ENCODE measurements at places on chromosomes 3 and 15. TPM values are rescaled to one million over a fixed set of nuclear protein-coding genes. Genes with fewer than 3 reads are reported as not detected.

GRCh38 chr3:13233487-13234485, 160.6 kb upstream of the IQSEC1 start:
- DNase-seq, result no peak

GRCh38 chr3:58071480-58071971, 63.3 kb downstream of the FLNB start:
- DNase-seq, result no peak

GRCh38 chr15:89845305-89845893, 30.7 kb upstream of the ANPEP start:
- DNase-seq, result no peak

- no peak for DNase-seq
Observed at GRCh38 chr3:168123201-168124176, 27.8 kb upstream of the GOLIM4 start.

- DNase-seq, result no peak
Observed at GRCh38 chr15:78212546-78213424, 21.6 kb downstream of the ACSBG1 start.

DNA sequence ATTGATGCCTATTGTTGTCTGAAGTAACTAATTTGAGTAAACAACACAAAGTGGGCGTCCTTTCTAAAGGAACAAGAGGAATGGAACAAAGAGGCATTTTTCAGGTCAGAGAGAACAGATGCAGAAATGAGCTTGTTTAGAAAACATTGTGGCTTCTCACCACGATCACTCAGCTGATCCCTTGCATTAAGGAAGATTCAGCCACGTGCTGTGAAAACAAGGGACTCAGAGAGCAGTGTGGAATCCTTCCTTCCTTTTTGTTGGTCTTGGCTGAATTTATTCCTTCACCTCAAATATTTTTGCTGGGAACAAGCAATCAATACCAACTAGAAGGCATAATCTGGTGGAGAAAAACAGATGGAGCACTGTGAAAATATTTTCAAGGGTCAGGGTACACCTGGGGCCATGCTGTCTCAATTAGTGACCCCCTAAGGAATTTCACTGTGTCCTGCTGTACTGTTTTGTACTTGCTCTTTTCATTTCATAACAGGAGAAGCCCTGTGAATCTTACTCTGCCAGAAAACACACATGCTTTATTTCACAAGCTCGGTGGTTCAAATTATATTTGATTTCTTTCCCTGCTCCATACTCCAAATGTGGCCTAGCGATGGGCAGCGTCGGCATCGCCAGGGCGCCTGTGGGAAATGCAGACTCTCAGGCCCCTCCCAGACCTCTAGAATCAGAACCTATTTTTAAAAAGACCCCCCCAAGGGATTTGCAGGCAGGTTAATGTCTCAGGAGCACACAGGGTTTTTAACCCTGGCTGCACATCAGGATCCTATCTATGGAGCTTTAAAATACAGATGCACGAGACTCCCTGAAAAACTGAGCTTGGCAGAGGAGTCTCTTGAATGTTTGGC, 11.6 kb upstream of the SLC6A20 start:
- no peak for DNase-seq

DNA sequence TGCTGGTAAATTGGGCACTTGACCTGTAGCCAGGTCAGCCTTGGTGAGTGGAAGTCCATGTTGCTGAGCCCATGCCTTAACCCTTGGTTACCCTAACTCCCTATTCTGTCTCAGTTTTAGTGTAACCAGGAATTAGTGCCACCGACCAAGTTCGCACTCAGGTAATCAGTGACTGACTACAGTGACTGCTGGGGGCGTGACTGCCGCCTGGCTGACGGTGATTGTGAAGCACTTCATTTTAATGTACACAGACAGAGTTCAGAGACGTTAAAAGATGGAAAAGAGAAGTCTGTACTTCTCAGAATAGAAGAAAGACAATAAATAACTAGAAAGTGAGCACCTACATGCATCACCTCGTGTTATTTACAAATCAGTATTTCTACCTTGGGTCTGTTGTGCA, 17.3 kb downstream of the CFAP161 start:
- DNase-seq, result no peak

- peak; percentile 26 for DNase-seq
Observed at GRCh38 chr15:64985366-64986033, 4.2 kb downstream of the SPG21 start.

- no peak for DNase-seq
Observed at GRCh38 chr3:124829819-124830554, 57.2 kb downstream of the ITGB5 start.

DNA sequence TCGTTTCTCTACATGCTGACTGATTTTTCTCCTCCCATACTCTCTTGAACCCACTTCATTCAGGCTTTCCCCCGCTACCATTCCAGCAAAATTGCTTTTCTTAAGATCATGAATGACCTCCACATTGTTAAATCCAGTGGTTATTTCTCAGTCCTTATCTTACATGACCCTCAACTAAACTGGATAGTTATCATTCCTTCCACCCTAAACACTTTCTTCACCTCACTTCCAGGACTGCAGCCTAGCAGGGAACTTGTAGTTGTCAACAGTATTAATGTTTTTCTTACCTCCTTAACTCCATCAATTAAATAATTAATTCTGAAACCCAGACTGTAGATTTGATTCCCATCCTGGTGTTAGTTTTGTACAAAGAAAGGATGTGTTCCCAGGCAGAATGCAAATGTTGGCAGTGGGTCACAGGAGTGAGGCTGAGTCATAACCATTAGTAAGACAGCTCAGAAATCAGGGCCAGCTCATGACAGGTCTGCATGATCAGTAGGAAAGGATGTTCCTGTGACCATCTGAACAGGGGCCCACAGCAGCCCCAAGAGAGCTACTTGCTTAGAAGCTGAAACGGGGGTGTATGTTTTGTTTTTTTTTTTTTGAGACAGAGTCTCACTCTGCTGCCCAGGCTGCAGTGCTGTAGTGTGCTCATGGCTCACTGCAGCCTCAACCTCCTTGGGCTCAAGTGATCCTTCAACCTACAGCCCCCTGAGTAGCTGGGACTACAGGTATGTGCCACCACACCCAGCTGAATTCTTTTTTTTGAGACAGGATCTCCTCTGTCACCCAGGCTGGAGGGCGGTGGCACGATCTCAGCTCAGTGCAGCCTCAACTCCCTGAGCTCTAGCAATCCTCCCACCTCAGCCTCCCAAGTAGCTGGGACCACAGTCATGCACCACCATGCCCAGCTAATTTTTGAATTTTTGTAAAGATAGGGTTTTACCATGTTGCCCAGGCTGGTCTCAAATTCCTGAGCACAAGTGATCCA, 9.1 kb downstream of the BCL2L10 start:
- DNase-seq, result no peak

GRCh38 chr15:91075739-91076138, 24.3 kb upstream of the SV2B start:
- DNase-seq, result no peak

DNA sequence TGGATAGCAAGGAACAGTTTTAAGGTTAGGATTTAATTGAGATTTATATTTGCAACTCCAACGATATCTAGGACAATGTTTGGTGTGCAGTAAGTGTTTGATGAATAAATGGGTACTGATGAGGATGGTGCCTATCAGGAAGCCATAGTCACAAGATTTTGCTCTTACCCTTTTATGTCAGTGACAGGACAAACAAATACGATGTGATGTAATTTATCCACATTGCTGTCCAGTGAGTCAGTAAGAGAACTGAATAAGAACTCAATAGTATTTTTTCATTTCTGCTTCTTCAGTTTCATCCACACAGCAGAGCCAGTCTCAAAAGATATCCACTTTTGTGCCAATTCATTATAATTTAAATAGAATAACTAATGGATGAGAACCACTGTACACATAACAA, 18.5 kb downstream of the C3orf85 start:
- DNase-seq, result no peak

DNA sequence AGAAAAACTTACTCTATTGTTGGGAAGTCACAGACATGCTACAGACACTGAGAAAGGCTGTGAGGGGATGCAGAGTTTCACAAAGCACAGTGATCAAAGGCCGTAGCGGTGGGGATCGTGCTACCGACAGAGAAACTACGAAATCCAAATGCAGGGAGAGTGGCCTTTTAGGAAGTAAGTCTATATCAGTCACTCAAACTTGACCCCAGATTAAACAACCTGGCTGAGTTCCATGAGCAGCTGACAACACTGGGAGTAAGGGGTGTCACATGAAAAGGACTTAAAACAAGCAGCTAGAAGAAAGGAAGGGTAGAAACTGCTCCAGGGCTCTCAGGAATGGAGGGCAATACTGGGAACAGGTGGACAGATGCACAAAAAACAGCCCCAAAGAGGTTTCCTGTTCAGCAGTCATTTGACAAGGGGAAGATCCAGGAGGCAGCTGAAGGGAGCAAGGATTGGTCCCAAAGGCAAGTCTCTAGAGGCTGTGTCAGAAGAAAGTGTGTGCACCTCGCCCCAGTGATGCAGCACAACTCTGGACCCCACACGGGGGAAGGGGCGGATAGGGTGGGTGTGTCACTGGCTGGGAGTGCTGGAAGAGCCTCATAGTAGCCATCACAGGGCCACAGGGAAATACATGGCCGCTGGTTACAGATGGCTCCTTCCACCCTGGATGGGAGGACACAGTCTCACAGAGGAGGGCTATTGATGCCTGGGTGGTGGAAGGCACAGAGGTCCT, 20.3 kb upstream of the HDAC11 start:
- no peak for DNase-seq

GRCh38 chr15:72200395-72201237, 3.0 kb upstream of the GRAMD2A start:
- DNase-seq, result no peak

- DNase-seq, result no peak
Observed at GRCh38 chr3:49295489-49296058, 18.5 kb upstream of the C3orf62 start.

CDHR4 gene
- 0.96 TPM for polyA plus RNA-seq

GOLGA6B gene
- polyA plus RNA-seq, result 0.06 TPM

- no peak for DNase-seq
Observed at GRCh38 chr3:15221574-15222217, 15.7 kb downstream of the CAPN7 start.

DNA sequence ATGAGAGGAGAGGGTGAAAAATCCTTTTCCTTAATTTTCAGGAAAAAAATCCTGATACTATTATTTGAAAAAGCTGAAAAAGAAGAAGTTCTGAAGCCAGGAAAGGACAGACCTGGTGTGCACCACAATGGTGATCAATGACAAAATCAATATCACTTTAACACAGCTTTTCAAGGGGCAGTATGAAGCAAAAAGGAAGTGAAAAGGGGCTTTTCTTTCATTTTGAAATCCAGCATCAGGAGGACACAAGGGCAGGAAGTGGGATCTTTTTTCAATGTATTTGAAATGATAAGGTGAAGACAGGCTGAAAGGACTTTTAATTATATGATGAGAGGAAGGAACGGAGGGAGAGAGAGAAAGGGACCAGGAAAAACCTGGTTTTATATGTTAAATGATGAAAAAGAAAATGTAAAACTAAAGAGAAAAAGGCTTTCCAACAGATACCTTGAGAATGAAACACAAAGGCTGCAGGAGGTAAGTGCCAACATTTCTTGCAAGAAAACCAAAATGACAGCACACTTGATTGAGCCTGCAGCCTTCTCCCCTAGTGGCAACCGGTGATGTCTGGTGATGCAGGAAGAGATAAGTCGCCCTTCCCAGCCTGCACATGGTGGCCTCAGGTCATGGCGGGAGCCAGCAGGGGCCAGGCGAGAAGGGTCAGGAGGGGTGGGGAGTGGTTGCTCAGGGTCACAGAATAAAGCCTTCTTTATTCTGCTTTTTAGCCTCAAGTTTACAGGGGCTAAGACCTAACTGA, 236.7 kb upstream of the WNT5A start:
- DNase-seq, result no peak

GRCh38 chr3:58840949-58841348, 174.4 kb upstream of the FAM3D start:
- DNase-seq, result no peak

GRCh38 chr3:126873416-126873815, 109.5 kb upstream of the PLXNA1 start:
- DNase-seq, result no peak

GRCh38 chr3:183662099-183662498, 26.7 kb downstream of the KLHL24 start:
- DNase-seq, result no peak

DNA sequence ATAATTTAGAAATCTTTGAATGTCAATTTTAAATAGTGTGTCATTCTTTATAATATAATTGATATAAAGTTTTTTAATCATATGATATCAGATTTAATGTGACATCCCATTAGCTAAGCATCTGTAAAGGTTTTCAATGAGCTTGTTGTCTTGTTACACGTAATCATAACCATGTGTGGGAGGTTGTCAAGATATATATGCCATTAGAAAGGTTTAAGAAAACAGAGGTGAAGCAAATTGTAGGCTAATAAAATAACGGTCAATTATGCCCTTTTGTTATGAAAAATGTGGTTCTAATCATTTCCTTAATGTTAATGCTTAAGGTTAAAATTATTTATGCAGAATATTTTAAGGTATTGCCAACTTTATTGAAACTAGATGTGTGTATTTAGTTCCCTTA, 56.3 kb downstream of the RSRC1 start:
- no peak for DNase-seq

DNA sequence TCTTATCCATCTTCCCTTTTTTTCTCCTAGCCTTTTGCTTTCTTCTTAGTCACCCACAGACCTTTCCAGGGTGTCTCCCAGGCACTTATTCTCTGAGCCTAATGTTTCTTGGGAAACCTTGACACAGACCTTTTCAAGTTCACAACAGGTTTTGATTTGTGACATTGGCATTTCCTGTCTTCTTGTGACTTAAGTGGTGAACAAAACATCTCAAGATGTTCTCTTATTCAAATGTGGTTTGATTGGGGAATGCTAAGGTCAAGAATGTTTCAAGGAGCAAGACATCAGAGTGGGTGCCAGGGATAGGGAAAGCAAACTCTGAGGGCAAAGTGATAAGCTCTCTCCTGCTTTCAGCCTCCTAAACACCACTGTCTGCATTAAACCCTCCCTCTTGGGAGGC, 68.2 kb upstream of the GSK3B start:
- no peak for DNase-seq

- no peak for DNase-seq
Observed at GRCh38 chr15:50353251-50353974, 1.6 kb downstream of the GABPB1 start.

GPX1 gene
- polyA plus RNA-seq, result 854 TPM

DNA sequence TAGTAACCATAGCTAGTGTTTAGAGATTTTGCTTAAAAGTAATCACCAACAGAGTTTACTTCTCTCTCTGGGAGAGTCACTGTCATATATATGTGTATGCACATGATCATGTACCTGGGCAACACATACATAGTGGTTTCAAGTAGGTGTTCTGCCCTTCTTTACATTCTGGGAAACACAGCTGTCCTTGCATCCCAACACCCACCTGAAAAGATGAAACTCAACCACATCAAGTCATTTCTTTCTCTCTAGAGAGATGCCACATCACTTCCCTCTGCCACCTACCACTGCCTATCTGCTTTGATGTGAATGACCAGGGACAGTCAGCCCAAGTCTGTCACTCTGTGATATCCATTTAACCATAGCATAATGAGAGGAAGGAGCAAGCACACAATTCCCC, 155.8 kb upstream of the GADL1 start:
- no peak for DNase-seq

DUOXA1 gene
- 0.18 TPM for polyA plus RNA-seq

GOLGA8J gene
- polyA plus RNA-seq, result not detected

DNA sequence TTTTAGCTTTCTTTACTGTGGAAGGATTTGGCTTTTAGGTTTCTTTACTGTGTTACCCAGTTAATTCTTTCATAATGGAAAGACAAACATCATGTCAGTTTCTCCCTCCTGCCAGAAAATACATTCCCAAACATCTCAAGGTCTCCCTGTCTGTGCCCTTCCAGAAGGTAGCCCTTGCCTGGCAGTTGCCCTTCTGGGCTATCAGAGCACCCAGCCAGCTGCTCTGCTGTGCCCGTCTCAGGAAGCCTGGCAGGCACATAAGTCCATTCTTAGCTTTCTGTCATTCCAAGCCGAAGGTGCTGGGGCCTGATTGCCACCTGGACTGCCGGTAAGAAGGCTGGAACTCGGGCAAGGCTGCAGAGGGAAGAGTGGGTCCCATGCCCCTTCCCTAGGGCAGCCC, 203.4 kb downstream of the SLCO3A1 start:
- DNase-seq, result no peak
